H9 (cell line): ENCODE measurements at places on chromosomes 7 and 10.

DNA sequence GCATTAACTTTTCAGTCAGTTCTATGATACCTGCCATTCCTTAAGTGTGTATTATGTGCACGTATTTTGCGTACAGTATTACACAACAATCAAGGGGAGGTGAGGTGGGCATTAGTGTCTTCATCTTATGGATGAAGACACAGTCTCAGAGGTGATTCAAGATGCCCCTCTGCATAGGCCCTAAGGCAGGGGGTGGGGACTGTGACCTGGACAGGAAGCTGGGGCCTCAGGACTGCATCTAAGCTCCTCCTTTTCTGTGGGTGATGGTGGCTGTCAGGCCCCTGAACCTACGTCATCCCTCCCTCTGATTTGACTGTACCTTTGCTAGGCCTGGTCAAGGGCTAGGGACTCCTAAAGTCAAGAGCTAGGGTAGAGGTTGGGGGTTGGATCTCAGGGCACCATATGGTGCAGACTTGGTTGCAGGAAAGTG is 38.9 kb downstream of the HK1 start:
- peak; percentile 62 for DNase-seq

GRCh38 chr7:8258734-8259133 is 3.2 kb downstream of the ICA1 start:
- DNase-seq = no peak

- DNase-seq = no peak
Observed at GRCh38 chr10:112872728-112873127, 77.3 kb upstream of the TCF7L2 start.

- DNase-seq = no peak
Observed at GRCh38 chr7:50359995-50360925, 55.7 kb downstream of the IKZF1 start.

GRCh38 chr10:9285690-9286089 is 1231.2 kb downstream of the GATA3 start:
- no peak for DNase-seq

GRCh38 chr10:131141645-131142516 is 169.6 kb downstream of the TCERG1L start:
- no peak for DNase-seq

GRCh38 chr7:17489961-17490360 is 191.5 kb downstream of the AHR start:
- no peak for DNase-seq

GRCh38 chr7:115914951-115915350 is 115.6 kb downstream of the TFEC start:
- DNase-seq = no peak

GRCh38 chr10:28120043-28120749 is 121.3 kb upstream of the ODAD2 start:
- DNase-seq = no peak

DNA sequence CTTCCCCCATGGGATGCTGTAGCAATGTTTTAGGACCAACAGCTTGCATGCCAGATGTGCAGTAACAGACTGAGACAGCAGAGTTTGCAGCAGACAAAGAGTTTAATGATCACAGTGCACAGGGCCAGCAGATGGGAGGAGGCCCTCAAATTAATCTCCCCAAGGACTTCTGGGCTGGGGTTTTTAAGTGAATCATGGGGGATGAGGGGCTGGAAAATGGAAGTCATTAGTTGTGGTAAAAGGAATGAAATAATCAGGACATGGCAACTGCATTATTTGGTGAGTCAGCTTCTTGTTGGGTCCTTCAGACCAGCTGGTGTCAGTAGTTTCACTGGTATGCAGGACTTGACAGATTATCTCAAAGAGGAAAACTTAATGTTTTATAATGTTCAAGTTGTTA is 12.6 kb upstream of the NRBF2 start:
- DNase-seq = no peak

DNA sequence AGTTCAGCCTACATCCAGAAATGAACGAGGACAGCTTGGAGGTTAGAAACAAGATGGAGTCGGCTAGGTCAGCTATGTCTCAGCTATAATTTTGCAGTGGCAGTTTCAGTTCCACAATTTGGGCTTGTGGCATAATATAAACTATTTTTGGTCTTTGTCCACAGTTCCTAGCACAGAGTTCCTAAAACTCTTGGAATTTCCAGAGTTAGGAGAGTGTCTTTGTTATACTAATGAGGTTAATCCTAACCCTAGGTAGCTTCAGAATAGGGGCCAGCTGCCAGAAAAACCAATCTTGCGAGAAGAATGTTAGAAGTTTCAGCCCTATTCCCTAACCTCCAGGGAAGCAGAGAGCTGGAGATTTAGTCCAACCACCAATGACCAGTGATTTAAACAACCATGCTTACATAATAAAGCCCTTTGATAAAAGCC is 131.9 kb downstream of the AKR1D1 start:
- DNase-seq = peak; percentile 40

- no peak for DNase-seq
Observed at GRCh38 chr7:4718075-4718474, 36.0 kb downstream of the FOXK1 start.

GRCh38 chr7:154905146-154905545 is 97.8 kb downstream of the PAXIP1 start:
- DNase-seq = no peak

GRCh38 chr7:17242504-17242903 is 55.9 kb upstream of the AHR start:
- DNase-seq = no peak

DNA sequence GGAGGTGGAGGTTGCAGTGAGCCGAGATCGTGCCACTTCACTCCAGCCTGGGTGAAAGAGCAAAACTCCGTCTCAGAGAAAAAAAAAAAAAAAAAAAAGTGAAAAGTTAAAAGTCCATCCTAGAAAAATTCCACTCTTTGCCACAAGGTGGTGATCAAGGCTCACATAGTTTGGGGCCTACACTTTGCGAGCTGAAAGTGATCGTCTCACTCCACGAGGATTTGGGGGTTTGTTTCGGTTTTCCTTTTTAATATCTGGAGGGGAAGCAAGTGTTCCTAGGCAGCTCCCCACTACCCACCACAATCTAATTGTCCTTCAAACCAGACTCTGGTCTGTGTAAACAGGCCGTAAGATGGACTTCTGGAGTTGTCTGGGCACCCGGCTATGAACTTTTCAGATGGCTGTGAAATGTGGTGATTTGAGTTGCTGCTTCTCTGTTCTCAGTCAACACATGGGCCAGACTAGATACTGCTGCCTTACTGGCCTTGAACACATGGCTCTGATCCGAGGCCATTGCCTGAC is 27.1 kb downstream of the PRLHR start:
- DNase-seq = no peak

GRCh38 chr7:129615018-129615417 is 3.5 kb downstream of the NRF1 start:
- DNase-seq = no peak

DNA sequence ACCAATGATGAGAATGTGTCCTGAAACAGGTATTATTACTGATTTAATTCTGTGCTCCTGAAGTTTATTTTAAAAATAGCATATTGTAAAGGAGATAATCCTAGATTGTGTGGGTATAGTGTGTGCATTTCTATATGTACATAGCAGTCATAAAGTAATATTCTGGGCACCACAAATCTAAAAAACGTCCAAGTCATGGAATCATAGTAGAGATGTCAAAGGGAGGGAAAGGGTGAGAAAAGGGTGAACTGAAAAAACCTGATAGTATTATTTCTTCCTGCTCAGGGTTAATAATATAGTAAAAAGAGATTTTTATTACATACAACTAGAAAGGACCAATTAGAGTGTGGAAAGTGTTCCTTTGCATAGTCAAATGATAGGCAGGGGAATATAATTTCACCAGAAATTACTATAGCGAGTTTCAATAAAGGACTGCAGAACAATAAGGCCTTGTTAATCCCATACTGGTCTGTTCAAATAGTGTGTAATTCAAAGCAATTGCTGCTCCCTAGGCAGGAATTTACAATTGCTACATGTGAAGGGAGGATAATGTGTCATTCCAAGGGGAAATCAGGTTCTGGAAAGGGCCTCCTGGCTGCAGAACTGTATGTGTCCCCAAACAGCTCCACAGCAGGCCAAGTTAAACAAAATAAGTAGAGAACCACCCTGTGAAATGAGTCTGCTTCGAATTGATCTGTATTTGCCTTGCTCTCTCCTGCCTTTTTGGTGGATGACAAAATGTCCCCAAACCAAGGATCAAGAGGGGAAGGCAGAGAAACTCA is 42.5 kb upstream of the KMT2E start:
- DNase-seq = no peak

GRCh38 chr7:40436710-40437109 is 301.9 kb downstream of the SUGCT start:
- no peak for DNase-seq

GRCh38 chr7:151133986-151134742 is 33.3 kb downstream of the GBX1 start:
- DNase-seq = no peak

GRCh38 chr7:5831196-5831595 is 49.4 kb upstream of the OCM start:
- peak; percentile 61 for DNase-seq

DNA sequence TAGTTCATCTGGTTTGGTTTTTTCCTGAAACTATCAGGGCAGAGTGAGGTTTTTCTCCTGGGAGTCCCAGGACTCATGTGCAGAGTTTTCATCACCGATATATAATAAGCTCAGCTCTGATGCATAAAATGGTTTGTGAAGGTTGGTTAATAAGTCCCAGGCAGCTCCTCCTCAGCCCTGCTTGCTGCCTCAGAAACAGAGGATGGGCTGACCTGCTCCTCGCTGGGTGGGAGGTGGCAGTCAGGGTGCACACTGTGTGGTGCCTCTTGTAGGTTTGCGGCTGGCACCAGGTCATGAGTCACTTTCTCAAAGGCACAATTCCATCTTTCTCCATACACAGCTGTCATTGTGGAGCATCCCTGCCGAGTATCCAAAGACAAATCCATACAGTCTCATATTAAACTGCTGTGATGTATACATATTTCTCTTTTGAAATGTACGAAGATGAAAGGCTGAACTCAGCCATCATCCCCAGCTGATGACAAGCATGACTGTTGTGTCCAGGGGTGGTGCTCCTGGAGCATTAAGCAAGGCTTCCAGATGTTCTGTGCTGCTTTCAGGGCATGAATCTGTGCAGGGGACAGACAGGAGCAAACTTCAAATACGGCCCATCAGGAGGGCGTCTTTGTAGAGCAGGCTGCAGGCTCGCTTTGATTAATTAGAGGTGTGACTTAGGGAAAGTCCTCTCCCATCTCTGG is 125.7 kb upstream of the NPS start:
- no peak for DNase-seq

DNA sequence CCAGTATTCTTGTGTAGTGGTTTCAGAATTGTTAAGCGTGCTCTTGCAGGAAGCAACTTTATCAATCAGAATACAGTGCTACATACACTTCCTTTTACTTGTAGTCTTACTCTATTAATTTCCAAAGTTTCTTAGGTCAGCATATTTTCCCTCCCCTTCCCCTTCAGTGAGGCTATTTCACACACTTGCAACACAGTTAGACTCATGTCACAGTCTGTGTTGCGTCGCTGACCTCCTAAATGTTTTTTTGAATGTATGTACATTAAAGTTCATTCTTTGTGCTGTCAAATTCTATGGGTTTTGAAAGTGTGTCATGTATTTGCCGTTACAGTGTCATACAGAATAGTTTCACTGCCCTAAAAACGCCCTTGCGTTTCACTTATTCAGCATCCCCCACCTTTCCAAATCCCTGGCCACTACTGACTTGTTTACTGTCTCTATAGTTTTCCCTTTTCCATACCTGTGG is 5.4 kb upstream of the HKDC1 start:
- no peak for DNase-seq

- no peak for DNase-seq
Observed at GRCh38 chr10:63491588-63492316, 26.0 kb upstream of the JMJD1C start.

DNA sequence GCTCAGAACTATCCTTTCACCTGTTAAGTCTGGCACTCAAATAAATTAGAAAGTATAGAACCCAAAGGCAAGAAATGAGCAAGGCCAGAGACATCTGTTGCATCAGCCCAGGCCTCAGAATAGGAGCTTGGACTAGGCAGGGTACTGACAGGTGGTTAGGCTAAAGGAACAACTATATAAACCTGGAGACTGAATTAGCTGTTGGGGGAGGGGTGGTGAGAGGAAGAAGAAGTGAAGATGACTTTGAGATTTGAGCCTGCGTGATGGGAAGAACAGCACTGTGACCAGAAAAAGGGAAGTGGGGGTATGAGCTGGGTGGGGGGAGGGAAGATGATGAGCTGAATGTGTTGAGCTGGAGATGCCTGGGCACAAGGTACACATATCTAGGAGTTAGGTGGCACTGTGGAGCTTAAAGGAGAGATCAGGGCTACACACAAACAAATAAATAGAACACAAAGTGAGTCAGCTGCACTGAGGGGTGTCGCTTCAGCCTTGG is 244.7 kb downstream of the PTEN start:
- no peak for DNase-seq

- no peak for DNase-seq
Observed at GRCh38 chr7:33053721-33054120, 8.9 kb downstream of the NT5C3A start.

DNA sequence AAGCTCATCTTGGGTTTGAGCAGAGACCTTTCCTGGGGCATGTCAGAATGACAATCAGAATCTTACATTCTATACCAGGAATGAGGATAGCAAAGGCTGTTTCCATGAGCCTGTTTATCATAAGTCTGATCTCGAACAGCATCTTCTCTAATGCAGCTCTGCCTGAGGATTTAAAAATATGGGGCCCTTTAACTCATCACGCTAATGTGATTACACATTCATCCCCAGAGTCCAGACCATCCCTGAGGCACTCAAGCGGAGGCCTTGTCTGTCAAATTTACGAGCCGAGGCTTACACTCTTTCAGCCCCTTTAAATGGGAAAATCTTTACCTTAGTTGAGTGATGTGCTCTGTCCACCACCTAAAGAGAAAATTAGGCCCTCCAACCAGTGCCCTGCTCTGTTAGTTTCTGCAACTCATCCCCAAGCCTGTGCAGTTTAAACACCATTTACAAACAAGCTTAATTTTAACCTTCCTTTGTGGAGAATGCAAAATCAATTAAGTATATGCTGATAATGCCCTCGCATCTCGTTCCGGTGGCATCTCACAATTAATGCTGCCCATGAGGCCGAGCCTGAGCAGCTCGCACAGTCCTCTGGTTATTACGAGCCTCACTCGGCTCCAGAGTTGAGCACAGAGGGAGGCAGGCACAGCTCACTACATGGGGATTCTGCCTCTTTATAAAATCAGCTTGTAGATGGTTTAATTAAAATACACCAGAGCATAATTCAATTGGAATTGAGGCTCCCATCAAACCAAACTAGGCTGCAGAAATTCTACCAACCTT is 16.0 kb downstream of the CHST15 start:
- DNase-seq = no peak

DNA sequence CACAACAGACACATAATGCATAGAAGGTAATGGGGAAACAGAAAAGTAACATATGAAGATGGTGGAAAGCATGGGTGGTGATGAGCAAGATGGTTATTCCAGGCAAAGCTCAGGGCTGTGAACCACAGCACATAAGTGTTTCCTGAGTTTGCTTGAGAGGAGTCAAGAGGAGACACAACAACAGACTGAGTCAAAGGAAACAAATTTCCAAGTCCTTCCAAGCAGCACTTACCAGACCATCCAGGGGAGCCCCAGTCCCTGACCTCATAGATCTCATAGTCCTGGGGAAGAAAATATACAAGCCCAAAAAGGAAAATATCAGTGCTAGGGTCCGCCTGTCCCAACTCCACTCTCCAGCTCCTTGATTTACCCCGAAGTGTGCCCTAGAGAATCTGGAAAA is 216.6 kb upstream of the FZD1 start:
- no peak for DNase-seq
